ENCODE measurements at places on chromosomes 5 and 9.

DNA sequence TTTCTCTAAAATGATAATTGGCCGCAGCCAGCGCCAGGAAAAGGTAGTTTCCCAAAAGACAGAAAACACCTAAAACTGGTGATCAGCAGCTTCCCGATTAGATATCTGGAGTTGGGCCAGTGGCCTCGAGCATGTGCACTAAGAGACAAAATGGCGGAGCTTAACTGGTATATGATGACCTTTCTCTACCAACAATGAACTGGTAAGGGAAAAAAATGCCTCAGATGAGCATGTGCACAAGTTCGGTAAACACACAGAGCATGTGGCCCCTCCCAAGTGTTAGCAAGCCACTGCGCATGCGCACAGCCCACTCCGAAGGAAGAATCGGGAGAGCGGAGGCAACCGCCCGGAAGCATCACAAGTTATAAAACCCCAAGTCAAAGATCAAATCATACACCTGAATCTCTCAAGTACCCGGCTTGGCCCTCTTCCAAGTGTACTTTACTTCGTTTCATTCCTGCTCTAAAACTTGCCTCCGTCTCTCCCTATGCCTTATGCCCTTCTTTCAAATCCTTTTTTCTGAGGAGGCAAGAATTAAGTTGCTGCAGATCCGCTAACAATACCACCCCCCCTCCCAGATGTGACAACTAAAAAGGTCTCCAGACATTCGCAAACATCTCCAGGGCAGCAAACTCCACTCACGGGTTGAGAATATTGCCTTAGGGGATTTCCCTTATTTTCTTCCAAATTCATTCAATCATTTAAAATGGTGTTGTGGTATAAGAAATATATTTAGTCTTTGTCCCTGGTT, 15.0 kb upstream of the PTBP3 start:
- peak; percentile 87 for DNase-seq

DNA sequence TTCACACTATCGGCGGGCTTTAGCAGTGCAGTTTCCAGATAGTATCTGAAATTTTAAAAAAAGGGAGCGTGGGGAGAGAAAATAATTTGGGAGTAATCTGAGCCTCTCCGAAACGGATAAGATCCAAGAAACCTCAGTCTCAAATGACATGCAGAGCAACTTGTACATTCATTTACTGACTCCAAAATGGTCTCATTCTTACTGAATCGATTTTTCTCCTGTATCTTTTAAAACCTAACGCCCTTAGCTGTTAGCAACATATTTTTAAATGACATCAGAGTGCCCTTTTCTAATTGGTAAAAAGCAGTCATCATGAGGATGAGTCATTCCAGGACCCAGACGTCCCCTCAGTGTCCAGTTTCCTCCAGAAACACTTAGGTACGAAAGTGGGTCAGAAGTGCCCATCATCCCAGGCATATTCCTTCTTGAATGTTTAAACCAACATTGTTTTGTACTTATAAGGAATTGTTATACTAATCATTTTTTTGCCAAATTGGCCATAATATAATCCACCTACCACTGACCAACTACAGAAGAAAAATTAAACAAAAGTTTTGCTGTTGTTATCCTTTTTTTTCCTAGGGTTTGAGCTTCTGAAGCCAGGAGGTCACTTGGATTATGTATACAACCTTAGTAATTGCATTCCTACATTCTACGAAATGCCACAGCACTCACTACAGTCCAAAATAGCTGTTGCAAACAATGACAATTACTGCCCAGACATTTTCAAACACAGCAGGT, 354.4 kb downstream of the ADAMTS6 start:
- no peak for DNase-seq

DNA sequence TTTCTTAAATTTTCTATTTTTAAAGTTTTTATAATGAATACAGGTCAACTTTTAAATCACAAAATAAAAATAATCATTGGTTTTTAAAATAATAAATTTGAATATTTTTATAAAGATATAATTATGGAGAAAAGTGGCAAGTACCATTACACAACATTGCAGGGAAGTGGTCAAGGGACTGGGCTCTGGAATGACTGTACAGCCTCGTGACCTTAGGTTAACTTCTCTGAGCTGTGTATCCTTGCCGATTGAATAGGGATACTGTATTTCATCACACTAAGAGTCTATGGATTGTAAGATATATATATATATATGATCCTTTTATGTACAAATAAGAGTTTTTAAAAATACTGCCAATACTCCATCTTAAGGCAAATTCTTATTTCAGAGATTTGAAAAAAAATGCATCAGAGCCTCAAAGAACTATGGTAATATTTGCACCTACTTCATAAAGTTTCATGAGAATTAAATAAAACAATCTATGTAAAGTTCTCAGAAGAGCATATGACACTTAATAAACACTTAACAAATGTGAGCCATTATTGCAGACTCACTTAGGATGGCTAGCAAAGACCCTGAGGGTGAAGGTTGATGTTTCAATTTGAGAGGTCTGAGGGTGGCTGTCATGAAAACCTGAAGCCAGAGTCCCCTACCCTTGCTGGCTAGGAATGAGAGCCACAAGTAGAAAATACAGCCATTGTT, 136.5 kb downstream of the CCDC192 start:
- DNase-seq, result no peak

DNA sequence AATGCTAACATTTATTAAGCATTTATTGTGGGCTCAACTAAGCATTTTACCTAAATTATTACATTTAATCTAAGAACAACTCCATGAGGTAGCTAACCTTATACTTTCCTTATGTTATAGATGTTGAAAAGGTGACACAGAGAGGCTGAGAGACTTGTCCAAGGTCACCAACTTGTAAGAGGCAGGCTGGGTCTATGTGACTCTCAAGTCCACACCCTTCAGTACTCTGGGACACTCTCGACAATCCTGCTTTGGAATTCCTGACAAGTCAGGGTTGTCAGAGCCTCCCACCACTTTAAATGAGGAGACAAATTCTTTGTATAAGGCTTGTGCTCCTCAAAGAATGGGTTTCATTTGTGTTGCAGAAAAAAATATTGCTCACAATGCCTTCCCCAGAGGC, 67.2 kb downstream of the NRG2 start:
- no peak for DNase-seq

GRCh38 chr9:97579914-97580313, 53.3 kb downstream of the TSTD2 start:
- no peak for DNase-seq

- DNase-seq, result no peak
These were observed 794.0 kb upstream of the COX7C start for GRCh38 chr5:85823462-85824426.

DNA sequence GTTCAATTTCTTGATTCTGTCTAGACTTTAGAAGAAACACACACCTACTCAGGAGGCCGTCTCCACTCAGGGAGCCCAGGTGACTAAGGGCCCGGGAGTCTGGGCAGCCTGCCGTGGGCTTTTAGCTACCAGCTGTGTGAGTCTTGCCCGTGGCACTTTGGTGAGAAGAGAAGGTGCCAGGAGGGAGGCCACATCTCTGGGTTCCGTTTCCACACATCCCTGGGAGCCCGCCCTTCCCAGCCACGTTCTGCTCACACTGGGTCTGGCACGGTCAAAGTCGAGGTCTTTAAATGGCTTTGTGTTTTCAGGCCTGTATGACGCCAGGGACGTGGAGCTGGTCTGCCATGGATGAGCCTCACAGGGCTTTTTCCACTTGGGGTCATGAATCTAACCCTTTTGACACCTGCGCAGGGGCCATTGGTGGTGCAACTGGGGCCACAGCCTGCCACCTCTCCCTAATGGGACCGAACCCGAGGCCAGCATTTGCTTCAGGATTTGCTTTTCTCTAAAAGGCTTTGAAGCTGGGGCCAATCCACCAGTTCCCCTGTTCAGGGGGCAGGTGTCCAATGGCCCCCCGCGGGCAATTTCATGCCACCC, 17.2 kb upstream of the FCN2 start:
- no peak for DNase-seq

- no peak for DNase-seq
These were observed 16.4 kb downstream of the TRIP13 start for GRCh38 chr5:909086-909485.

GRCh38 chr5:110770286-110770685, 31.5 kb downstream of the SLC25A46 start:
- DNase-seq, result no peak

DNA sequence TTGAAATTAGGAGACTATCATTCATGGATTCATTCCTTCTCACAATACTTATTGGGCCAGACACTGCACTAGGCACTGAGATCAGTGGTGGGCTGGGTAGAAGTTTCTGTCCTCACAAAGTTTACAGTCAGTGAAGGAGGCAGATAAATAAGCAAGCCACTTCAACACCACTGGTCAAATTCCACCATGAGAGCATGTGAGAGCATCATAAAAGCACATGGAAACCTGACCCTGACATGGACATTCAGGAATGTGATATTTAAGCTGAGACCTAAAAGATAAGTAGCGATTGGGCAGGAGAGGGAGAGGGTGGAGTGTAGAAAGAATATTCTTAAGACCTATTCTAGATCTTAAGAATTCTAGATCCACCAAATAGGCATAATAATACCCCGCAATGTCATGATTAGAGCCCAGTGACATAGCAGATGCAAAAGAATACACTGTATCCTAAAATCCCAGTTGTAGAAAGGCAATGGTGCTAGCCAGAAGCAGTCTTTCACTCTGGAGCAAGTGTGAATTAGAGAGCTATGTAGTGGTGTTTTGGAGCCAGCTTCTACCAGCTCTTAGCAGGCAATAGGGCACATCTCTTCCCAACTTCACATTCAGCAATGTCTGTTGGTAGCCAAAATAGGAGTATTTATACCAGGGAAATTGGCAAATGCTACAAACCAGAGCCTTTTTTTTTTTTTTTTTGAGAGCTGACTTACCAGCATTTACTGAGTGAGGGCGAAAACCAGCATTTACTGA, 46.4 kb downstream of the SH3RF2 start:
- DNase-seq, result no peak

DNA sequence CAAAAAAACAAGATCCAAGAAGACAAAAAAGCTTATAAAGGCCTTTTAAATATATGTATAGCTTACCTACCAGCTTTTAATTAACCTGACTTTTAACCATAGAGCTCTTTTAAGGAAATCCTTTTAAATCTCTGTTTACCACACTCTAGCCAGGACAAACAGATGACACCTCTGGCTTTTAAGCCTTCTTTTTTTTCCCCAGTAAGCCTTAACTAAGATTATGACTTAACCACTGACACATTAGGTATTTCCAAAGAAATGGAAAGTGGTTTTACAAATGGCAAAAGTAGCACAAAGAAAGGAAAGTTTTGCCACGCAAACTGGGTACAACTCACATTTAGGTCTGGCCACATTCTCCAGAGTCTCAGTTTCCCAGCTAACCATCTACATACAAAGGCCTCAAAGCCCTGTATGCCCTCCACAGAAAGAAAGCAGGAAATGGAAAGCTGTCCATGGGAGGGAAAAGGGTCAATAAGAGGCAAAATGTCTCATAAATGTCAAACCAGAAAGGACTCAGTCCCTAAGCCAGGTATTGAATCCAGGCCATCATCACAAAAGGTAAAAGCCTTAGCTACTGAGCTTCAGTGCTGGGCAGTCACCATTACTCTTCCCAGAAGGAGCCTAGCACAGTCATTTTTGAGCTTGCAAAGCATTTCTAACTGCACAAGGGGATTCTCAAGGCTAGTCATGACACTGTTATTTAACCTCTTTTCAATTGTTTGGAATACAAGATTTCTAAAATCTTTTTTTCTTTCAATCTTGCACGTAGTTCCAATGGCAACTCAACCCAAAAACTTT, 19.7 kb downstream of the TMEM161B start:
- DNase-seq, result peak; percentile 17

All from activated CD4-positive, alpha-beta memory T cell treated with anti-CD3 and anti-CD28 coated beads for 36 hours (primary cell).